ENCODE measurements at places on chromosomes 2 and 18.

- no peak for DNase-seq
Measured at GRCh38 chr2:217722883-217723472, 279.8 kb downstream of the TNS1 start.

GRCh38 chr2:172147944-172148650 lies 45.4 kb upstream of the DLX2 start:
- no peak for DNase-seq

DNA sequence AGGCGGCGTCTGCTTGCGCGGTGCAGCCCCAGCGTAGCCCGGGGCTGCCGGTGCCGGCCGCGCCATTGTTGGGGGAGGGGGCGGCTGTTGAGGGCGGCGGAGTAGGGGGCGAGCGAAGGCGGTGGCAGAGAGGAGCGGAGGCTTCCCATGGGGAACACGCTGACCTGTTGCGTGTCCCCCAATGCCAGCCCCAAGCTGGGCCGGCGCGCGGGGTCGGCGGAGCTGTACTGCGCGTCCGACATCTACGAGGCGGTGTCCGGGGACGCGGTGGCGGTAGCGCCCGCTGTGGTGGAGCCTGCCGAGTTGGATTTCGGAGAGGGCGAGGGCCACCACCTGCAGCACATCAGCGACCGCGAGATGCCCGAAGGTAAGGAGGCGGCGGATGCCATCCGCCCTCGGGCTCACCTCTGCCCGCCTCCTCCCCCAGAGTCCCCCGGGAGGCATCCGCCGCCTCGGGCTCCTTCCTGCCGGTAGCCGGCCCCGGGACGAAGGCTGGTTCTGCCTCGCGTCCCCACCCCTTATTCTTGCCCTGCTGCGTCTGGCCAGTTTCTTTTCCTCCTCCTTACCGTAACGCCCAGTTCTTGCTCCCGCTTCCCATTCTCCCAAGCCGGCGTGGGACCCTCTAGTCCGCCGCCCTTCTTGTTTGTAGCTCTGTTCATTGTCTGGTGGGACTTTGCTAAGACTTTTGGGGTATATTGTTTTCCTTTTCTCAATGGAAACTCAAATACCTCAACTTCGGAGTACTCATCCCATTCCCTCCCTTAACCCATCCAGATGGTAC lies 500 bp downstream of the CCNYL1 start:
- DNase-seq, result no peak

GRCh38 chr2:137367361-137367760 lies 596.9 kb upstream of the HNMT start:
- no peak for DNase-seq

- DNase-seq, result no peak
Measured at GRCh38 chr18:9941103-9941502, 27.3 kb downstream of the VAPA start.

DNA sequence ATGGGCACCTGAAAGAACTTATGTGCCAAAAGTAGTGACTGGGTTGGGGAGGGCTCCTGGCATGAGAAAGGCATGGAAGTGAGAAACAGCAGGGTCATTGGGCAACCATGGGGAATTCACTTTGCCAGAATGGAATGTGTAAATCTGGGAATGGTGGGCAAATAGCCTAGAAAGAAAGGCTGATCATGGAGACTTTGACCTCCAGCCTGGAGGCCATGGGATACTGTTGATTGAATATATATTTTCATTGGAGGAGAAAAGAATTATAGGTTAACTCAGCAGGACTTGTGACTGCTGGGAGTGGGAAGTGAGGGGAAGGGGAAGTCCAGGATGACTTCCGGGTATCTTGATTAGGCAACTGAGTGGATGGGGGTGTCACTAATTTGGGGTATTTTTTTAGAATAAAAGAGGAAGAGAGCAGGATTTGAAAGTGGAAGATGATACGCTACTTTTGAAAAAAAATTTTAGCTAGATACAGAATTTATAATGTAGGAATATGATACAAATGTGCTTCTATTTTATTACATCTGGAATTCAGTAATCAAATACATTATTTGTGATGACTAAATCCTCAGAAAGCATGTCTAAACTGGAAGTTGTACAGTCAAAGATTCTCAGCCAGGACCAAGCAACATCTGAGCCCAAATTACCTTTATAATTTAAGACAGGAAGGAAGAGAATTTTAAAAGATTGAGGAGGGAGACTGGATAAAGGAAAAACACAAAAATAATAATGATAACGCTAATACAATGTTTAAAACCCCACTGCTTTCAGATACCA lies 116.2 kb downstream of the GATA6 start:
- no peak for DNase-seq

GRCh38 chr2:233267516-233268245 lies 16.2 kb downstream of the ATG16L1 start:
- DNase-seq, result no peak

- DNase-seq, result no peak
Measured at GRCh38 chr2:102803897-102804217, 42.0 kb downstream of the TMEM182 start.
